Heart left ventricle (tissue), 16 donors: ENCODE measurements at places on chromosomes 7 and 10. TPM values are rescaled to one million over a fixed set of nuclear protein-coding genes. Genes with fewer than 3 reads are reported as not detected.

ITGA8 gene
- total RNA-seq, result 1.3 TPM

MYOZ1 gene
- 0.39 TPM for total RNA-seq

GRCh38 chr10:88735661-88736060 lies 24.2 kb upstream of the LIPN start:
- H3K27ac ChIP-seq, result no peak overlapping the region
- H3K27me3 ChIP-seq, result no peaks in the 10 kb centered on the region

DNA sequence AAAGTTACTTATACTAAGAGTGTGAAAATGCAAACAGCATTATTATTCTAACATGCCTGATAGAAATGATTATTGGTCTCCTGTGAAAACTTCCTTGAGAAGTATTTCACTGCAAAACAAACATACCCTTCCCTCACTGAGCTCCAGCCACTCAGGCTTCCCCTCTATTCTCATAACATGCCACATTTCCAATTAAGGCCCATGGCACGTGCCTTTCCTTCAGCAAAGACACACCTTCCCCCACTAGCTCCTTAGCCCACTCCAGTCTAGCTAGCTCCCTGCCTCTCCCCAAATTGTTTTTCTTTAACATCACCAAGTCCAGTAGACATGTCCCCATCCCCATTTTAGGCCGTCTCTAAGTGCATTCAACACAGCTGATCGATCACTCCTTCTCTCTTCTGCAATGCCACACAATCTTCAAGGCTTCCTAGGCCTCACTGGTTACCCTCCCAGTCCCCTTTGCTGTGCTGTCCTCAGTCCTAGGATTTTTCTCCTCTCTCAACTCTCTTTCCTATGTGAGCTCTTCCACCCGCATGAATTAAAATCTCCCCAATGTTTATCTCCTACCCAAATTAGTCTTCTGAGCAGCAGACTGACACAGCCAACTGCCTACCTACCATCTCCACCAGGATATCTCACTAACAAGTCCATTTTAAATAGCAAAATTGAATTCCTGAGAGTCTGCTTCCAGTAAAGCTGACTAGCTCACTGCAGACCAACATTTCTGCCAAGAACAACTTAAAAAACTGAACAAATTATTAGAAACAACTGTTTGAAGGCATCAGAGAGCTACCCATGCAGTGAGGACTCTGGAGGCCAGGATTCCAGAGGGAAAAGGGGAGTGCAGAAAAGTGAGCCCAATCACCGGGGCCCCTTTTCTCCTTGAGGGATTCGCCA lies 11.9 kb downstream of the CYTH3 start:
- DNase-seq, result no peak
- H3K27ac ChIP-seq, result peak overlapping the region; percentile 83
- H3K36me3 ChIP-seq, result no peaks in the 10 kb centered on the region
- no peaks in the 10 kb centered on the region for H3K27me3 ChIP-seq
- peaks cover 74% of the 10 kb centered on the region for H3K4me1 ChIP-seq

GRCh38 chr10:127944256-127944655 lies 37.4 kb downstream of the PTPRE start:
- H3K4me3 ChIP-seq, result no peak overlapping the region
- no peaks in the 10 kb centered on the region for H3K36me3 ChIP-seq
- H3K27me3 ChIP-seq, result no peaks in the 10 kb centered on the region
- H3K27ac ChIP-seq, result no peak overlapping the region

GRCh38 chr10:71736570-71736952 lies 17.0 kb upstream of the C10orf105 start:
- H3K4me3 ChIP-seq, result no peak overlapping the region
- H3K27ac ChIP-seq, result no peak overlapping the region
- H3K4me1 ChIP-seq, result no peaks in the 10 kb centered on the region
- DNase-seq, result no peak

- DNase-seq, result no peak
- H3K27me3 ChIP-seq, result no peaks in the 10 kb centered on the region
- H3K4me3 ChIP-seq, result no peak overlapping the region
- no peaks in the 10 kb centered on the region for H3K4me1 ChIP-seq
These were observed 116.7 kb downstream of the CCDC3 start for GRCh38 chr10:12884851-12885250.

- H3K4me1 ChIP-seq, result peaks cover 37% of the 10 kb centered on the region
- H3K36me3 ChIP-seq, result no peaks in the 10 kb centered on the region
- H3K27ac ChIP-seq, result no peak overlapping the region
These were observed 488.8 kb upstream of the ZMIZ1 start for GRCh38 chr10:78579995-78580394.

- no peaks in the 10 kb centered on the region for H3K4me1 ChIP-seq
- H3K27ac ChIP-seq, result no peak overlapping the region
- DNase-seq, result no peak
- H3K27me3 ChIP-seq, result no peaks in the 10 kb centered on the region
- H3K36me3 ChIP-seq, result peaks cover 9% of the 10 kb centered on the region
These were observed 264.5 kb downstream of the CELF2 start for GRCh38 chr10:11282156-11282555.

DNA sequence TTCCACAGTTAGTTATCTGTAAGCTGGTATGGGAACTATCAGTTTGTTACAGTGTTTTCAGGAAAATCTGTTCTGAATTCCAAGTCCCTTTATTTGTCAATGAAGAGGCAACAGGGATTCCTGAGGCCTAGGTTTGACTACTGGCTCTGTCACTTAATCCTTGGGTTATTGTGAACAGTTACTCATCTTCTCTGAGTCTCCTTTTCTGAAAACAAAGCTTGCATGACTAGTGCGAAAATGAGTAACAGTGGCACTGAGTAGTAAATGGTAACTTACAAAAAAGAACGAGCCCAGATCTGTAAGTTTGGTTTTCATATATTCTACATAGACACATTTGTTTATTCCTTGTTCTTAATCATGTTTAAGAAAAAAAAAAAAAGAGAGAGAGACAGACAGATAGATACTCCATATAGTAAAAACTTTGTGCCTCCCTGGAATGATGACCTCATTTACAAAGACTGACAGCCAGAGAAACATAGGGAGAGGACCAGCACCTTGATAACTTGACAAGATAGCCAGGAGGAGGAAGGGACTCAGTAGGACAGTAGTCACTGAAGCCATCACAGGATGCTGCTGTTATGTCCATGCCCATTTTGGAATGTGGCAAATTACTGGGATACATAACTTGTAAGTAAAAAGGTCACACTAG lies 1.9 kb downstream of the MRPS33 start:
- H3K4me1 ChIP-seq, result peaks cover 12% of the 10 kb centered on the region
- DNase-seq, result no peak
- H3K27me3 ChIP-seq, result no peaks in the 10 kb centered on the region
- no peak overlapping the region for H3K27ac ChIP-seq
- no peak overlapping the region for H3K4me3 ChIP-seq

SYT15B gene
- total RNA-seq, result 0.99 TPM

GRCh38 chr10:36030516-36030915 lies 388.4 kb upstream of the FZD8 start:
- H3K36me3 ChIP-seq, result no peaks in the 10 kb centered on the region
- no peaks in the 10 kb centered on the region for H3K4me1 ChIP-seq
- no peaks in the 10 kb centered on the region for H3K27me3 ChIP-seq
- DNase-seq, result no peak

- no peak for DNase-seq
- H3K4me1 ChIP-seq, result peaks cover 4% of the 10 kb centered on the region
- H3K27ac ChIP-seq, result no peak overlapping the region
- no peak overlapping the region for H3K4me3 ChIP-seq
- H3K36me3 ChIP-seq, result no peaks in the 10 kb centered on the region
These were observed 2.6 kb downstream of the GRIFIN start for GRCh38 chr7:2473496-2474180.

HPSE2 gene
- total RNA-seq, result not detected

- peaks cover 5% of the 10 kb centered on the region for H3K27me3 ChIP-seq
- H3K36me3 ChIP-seq, result no peaks in the 10 kb centered on the region
- DNase-seq, result no peak
- no peak overlapping the region for H3K27ac ChIP-seq
These were observed 184.6 kb upstream of the SP4 start for GRCh38 chr7:21243265-21243664.

DNA sequence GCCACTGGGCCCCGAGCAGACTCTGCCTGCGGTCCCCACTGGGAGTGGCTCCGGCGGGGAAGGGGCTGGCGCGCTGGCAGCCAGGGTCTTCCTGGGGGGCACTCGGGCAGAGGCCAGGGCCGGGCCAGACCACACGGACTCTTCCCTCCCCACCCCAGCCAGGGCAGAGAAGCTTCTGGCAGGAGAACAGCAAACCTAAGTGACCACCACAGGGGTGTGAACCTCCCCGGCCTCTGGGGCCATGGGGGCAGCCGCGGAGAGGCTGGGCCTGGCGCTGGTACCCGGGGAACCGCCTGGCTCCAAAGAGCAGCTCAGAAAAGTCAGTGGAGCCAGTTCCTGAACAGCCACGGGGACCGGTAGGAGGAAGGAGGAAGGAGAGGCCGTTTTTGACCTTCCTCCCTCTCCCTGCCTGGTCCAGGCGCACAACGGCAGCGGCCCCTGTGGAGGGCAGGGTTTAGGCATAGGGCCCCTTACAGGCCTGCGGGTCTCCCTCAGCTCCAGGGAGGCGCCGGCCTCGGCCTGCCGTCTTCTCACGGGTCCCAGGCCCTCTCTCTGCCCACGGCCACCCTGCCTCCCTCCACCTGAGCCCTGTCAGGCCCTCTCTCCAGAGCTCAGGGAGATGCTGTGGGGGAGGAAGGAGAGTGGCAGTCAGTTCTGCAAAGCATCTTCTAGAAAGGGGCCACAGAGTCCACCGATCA lies 51.8 kb downstream of the TMEM209 start:
- no peak for DNase-seq
- no peak overlapping the region for H3K27ac ChIP-seq
- no peaks in the 10 kb centered on the region for H3K4me1 ChIP-seq
- no peaks in the 10 kb centered on the region for H3K36me3 ChIP-seq

DNA sequence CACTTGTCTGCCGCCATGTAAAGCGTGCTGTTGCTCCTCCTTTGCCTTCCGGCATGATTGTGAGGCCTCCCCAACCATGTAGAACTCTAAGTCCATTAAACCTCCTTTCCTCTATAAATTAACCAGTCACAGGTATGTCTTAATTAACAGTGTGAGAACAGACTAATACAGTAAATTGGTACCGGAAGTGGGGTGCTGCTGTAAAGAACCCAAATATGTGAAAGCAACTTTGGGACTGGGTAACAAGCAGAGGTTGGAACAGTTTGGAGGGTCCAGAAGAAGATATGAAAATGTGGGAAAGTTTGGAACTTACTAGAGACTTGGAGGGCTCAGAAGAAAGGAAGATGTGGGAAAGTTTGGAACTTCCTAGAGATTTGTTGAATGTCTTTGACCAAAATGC lies 106.8 kb upstream of the DIP2C start:
- DNase-seq, result no peak
- no peak overlapping the region for H3K4me3 ChIP-seq

- H3K27me3 ChIP-seq, result no peaks in the 10 kb centered on the region
- H3K4me3 ChIP-seq, result no peak overlapping the region
- peaks cover 13% of the 10 kb centered on the region for H3K36me3 ChIP-seq
- no peak overlapping the region for H3K27ac ChIP-seq
- H3K4me1 ChIP-seq, result no peaks in the 10 kb centered on the region
These were observed 67.3 kb downstream of the ANKIB1 start for GRCh38 chr7:92313055-92313454.

- H3K36me3 ChIP-seq, result no peaks in the 10 kb centered on the region
- peaks cover 7% of the 10 kb centered on the region for H3K4me1 ChIP-seq
- H3K27ac ChIP-seq, result peak within 1 kb of the TSS; percentile 93
These were observed at the start of gene AKAP9 for GRCh38 chr7:91940572-91941341. AKAP9 (plus strand) TSS chr7:91940862; CDS start chr7:91941100, 238 bp downstream.

- H3K36me3 ChIP-seq, result no peaks in the 10 kb centered on the region
- H3K27me3 ChIP-seq, result peaks cover 100% of the 10 kb centered on the region
- peaks cover 50% of the 10 kb centered on the region for H3K4me1 ChIP-seq
- no peak within 1 kb of the TSS for H3K27ac ChIP-seq
These were observed at the start of gene FEZF1 for GRCh38 chr7:122304319-122304975. FEZF1 (minus strand) TSS chr7:122304750; CDS start chr7:122304437, 313 bp downstream.

- no peak for DNase-seq
- H3K36me3 ChIP-seq, result no peaks in the 10 kb centered on the region
- H3K4me1 ChIP-seq, result no peaks in the 10 kb centered on the region
- H3K27ac ChIP-seq, result no peak overlapping the region
These were observed 110.8 kb upstream of the PPP2R2D start for GRCh38 chr10:131790021-131790420.

BMS1 gene
- total RNA-seq, result 15.3 TPM

SNX10 gene
- total RNA-seq, result 8.7 TPM
